ENCODE measurements at places on chromosomes 6 and 20.

- no peak for DNase-seq
These were observed 139.8 kb upstream of the BACH2 start for GRCh38 chr6:90436403-90436802.

GRCh38 chr6:32317541-32317940 lies 54.2 kb downstream of the TSBP1 start:
- no peak for DNase-seq

DNA sequence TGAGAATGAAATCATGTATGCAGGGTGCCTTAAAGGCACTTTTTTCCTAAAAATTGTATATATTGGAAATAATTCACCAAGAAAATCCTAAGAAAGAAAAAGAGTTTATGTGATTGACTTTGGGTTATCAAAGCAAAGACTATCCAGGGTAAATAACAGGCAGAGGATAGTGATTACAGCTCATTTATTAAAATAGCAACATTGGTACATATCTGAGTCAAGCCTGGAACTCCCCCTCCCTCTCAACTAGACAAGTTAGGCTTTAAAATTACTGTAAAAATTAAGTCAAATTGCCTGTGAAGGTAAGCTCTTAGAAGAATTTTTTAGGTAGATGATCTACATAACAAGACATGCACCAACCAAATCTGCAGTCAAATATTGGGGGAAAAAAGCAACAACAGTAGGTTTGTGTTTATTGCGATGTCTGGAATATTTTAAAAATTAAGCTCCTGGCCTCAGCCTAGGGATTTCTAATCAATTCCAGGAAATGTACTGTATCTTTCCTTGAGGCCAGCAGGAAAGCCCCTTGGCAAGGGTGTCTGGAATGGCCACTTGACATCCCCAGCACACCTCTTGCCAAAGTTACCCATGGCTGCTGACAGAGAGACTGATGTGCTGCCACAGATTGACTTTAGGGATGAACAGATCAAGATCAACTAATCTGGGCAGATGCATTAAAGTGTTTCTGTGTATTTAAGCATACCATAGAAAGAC lies 31.2 kb upstream of the HBS1L start:
- no peak for DNase-seq

DNA sequence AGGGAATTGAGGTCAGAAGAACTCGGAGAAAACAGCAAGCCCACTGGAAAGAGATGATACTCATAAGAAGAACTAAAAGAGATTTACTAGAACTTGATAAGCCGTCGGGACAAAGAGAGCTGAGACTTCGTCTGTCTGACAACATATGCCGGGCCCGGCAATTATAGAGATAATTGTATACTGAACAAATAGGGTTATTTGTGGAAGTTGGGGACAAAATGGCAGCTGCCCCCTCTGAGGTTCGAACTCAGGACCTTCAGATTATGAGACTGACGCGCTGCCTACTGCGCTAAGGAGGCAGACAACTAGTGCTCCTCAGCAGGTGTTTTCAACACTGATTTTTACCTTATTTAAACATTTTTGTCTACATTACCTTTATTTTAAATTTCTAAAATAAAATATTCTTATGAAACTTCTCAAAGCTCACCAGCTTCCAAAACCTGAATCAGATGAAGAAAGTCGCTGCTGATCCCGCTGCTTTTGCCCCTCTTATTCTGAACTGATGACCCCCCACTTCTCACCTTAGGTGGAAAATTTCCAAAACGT lies 29.3 kb upstream of the TRIM27 start:
- no peak for DNase-seq

DNA sequence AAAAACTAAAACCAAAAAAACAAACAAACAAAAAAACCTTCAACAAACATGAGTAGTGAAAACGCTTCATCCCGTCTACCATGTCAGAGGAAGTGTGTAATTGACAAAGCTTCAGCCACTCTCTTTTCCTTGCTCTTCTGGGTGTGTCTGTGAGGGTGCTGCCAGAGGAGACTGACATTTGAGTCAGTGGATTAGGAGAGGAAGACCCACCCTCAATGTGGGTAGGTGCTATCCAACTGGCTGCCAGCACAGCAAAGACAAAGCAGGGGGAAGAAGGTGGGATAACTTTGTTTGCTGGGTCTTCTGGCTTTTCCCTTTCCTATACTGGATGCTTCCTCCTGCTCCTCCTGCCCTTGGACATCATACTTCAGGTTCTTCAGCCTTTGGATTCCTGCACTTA lies 145.6 kb downstream of the TASP1 start:
- DNase-seq, result no peak

- no peak for DNase-seq
These were observed 143.6 kb upstream of the JARID2 start for GRCh38 chr6:15102241-15102640.

GRCh38 chr6:126112171-126112632 lies 125.9 kb downstream of the TRMT11 start:
- no peak for DNase-seq

GRCh38 chr6:3329393-3330051 lies 70.8 kb downstream of the PSMG4 start:
- DNase-seq, result no peak

DNA sequence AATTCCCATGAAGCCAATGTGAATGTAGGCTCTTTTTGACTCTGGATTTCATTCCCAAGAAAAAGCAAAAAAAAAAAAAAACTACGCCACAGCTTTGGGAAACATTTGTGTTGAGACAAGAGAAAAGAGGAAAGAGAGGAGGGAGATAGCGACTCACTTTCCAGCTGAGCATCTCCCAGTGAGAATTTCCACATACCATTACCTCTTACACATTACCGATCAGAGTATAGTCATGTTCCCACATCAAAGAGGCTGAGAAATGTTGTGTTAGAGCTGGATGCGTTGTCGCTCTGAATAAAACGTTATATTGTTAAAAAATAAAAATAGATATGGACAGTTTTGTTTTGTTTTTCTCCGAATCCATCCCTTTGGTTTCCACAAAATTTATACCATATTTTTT lies 1019.3 kb upstream of the ADGRB3 start:
- no peak for DNase-seq

DNA sequence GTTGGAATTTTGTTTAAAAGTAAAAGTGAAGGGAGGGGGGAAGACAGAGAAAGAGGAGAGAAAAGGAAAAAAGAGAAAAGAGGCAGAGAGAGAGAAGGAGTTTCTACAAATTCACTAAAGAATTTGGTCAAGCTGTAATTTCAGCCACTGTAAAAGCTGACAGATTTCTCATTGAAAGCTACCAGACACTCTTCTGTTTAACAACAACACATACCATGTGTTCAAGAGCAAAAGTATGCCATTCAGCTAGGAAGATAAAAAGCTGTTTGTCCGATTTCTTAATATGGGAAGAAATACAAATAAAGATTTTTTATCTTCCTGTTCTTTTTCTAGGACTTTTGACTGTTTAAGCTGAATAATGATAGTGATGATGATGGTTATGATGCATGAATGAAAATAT lies 204.8 kb upstream of the RSPO3 start:
- no peak for DNase-seq

DNA sequence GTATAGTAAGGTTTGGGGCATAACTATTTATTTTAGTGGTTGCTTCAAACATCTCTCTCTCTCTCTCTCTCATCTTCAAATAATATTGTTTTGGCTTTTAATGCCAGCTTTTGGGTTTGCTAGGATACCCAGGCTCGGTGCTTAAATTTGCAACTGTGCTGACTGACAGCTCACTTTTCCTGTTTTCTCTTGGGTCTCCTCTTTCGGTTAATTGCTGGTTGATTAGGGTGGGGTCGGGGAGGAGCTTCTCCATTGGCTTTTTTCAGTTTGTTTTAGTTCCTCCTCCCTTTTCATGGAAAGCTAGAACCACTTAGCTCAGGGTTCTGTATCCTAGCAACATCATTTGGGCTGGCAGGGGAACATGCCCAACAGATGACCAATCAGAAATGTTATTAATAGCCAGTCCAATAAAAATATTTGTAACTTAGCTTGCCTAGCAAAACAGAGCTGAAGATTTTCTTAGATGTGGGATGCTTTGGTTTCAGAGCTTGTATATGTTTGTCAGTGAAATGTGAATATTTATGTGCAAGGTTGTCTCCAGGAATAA lies 11.3 kb downstream of the TFAP2B start:
- no peak for DNase-seq

DNA sequence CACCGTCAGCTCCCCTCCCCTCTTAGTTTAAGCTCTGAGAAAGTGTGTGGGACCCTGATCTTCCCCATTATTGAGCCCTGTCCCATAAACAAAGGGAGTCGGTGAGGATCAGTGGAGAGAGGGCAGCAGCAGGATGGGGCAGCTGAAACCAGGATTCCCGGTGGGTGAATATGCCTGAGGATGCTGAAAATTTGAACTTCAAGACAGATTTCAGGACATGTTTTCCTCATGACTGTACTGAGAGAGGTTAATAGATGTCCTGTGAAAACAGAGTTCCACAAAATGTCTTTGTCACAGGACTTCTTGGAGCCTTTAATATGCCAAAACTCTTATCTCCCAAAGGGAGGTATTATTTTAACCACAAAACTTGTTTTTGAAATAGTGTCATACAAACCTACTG lies 53.5 kb upstream of the SLC22A16 start:
- no peak for DNase-seq

- DNase-seq, result no peak
These were observed 623.3 kb downstream of the CD109 start for GRCh38 chr6:74319292-74319691.

- no peak for DNase-seq
These were observed 96.0 kb upstream of the LOC128125822 start for GRCh38 chr6:63476302-63476701.

Data from D721Med (cell line).